ENCODE measurements at places on chromosomes 4 and X.

DNA sequence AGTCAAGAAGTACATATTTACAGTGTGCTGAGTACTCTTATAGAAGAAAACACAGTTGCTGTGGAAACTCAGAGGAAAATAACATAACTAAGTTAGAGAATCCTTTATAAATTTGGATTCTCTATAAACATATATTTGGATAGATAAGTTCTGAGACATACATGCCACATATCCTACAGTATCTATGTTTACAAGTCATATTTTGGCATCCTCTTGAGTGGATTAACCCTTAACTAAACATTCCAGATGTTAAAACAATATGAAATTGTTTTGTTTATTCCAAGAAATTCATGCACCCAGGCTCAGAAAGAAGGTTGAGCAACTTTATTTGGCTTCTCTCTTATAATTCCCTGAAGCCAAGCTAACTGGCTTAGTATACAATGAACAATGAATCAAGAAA is 267.2 kb downstream of the TEX13A start:
- no peak for DNase-seq

GRCh38 chrX:100990139-100990538 is 20.6 kb downstream of the ARL13A start:
- DNase-seq, result no peak

DNA sequence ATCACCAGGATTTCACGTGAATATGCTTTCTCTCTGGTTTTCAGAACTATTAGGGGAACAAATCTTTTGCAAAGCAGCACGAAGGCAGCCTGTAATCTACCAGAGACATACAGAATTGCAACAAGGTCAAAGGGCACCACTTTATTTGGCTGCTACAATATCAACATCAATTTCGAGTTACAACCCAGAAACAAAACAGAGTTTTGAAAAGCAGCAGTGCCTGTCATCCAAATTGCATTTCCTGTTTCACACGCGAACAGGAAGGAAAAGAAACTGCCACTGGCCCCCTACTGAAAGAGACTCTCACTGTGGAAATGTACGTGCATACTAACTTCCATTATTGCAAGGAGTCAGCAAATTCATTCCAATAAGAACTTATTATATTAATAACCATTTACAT is 17.1 kb upstream of the C1QTNF7 start:
- no peak for DNase-seq

DNA sequence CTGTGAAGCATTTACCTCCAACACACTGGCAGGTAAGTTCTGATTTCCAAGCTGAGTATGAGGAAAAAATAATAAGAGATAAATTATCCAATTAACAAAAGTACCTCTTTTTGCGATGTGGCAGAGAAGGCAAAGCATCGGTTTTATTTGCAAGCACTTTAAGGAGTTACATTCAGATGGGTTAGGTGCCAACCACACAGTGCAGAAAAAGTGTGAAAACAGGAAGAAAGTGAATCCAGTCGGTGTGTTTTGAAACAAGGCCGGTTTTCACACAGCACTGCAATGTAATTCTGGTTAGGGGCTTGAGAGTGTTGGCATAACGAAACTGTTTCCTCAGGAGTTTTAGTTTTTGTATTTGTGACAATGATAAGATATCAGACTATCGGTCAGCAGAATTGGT is 130.8 kb upstream of the PDLIM3 start:
- no peak for DNase-seq

- DNase-seq, result no peak
Measured at GRCh38 chr4:159239629-159240028, 136.8 kb downstream of the RAPGEF2 start.

- DNase-seq, result no peak
Measured at GRCh38 chr4:176441594-176441993, 121.8 kb downstream of the SPCS3 start.

DNA sequence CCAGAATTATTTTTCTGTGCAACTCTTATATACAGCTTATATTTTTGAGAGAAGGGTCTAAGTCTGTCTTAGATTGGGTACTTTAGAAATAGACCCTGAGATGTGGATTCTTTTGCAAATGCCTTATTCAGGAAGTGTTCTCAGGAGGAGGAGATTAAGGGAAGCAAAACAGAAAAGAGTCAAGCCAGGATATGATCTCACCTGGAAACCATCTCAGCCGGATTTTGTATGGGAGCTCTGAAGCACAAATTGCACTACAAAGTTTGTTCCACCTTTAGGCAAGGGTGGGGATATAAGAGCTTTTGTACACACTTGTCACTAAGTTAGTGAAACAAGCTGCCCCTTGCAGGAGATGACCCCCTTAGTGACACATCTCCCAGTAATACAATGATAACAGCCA is 121.2 kb upstream of the GRPR start:
- no peak for DNase-seq

- no peak for DNase-seq
Measured at GRCh38 chr4:123631786-123632692, 235.4 kb downstream of the SPRY1 start.

DNA sequence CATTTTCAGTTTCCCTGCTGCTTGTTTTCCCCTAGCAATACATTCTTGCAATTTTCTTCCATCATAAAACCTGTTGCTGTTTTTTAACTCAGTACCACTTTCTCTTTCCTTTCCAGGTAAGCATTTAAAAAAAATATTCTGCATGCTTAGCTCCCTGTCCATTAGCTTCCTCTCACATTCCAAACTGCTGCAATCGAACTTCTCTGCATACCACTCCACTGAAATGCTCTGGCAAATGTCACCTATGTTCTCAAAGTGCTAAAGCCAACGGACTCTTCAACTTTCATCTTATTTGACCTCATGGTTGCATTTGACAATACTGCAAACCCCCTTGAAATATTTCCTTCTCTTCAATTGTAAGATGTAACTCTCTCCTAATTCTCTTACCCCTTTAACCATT is 192.7 kb downstream of the ANAPC10 start:
- no peak for DNase-seq

DNA sequence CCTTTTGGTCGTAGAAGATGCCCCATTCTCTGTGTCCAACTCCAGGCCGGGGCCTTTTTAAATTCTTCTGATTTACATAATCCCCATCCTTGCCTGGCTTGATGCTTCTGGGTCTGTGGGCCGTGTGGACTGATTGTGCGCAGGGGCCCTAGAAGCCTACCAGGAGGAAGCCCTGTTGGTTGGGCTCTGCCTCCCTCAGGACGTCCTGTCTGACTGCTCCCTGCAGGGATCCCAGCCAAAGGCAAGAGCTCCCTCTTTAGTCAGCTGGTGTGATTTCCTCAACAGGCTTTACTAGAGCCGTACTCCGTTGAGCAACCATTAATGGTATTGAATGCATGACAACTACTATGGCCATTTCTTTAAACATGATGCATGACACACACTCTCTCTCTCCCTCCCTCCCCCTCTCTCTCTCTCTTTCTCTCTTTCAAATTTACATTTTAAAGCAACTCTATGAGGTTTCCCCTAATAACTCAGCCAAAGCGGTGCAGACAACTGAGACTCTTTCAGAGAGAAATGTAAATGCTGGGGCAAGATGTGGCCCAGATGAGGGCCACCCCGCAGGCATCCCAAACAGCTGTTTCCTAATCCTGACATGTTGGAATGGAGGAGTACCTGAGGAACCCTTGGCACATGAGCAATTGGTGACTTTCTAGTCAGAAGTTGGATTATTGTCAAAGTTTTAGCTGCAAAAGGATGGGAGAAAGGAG is 117.3 kb downstream of the DRD5 start:
- DNase-seq, result peak; percentile 27

GRCh38 chrX:72060196-72060920 is 71.4 kb downstream of the RTL5 start:
- DNase-seq, result no peak

- DNase-seq, result no peak
Measured at GRCh38 chr4:143713955-143714625, 13.6 kb upstream of the FREM3 start.

GRCh38 chrX:101079736-101080270 is 1.1 kb downstream of the TMEM35A start:
- DNase-seq, result no peak

GRCh38 chrX:155766321-155766720 is 114.8 kb upstream of the VAMP7 start:
- DNase-seq, result no peak

GRCh38 chr4:123438031-123438430 is 41.4 kb downstream of the SPRY1 start:
- no peak for DNase-seq

DNA sequence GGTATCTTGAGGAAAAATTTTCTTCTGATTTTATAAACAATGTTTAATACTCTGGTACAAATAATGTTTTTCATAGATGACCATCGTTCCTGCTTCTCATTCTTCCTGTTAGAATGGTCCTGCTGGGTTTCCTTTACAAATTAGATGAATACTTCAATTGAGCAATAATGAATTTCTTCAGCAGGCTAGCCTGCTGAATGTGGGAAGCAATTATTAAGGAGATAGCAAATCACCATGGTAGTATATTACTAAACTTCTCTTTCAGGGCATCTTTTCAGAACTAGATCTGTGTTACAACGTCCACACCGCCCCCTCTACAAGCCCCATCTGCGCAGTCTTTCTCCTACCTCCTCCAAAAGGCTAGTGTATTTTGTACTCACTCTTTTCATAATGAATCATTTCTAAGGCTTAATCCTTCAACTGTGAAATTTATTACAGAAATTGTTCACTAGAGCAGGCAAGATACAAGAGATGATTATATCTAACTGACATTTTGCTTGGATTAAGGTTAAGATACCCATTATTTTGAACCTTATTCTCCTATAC is 38.4 kb downstream of the GPRIN3 start:
- DNase-seq, result no peak

DNA sequence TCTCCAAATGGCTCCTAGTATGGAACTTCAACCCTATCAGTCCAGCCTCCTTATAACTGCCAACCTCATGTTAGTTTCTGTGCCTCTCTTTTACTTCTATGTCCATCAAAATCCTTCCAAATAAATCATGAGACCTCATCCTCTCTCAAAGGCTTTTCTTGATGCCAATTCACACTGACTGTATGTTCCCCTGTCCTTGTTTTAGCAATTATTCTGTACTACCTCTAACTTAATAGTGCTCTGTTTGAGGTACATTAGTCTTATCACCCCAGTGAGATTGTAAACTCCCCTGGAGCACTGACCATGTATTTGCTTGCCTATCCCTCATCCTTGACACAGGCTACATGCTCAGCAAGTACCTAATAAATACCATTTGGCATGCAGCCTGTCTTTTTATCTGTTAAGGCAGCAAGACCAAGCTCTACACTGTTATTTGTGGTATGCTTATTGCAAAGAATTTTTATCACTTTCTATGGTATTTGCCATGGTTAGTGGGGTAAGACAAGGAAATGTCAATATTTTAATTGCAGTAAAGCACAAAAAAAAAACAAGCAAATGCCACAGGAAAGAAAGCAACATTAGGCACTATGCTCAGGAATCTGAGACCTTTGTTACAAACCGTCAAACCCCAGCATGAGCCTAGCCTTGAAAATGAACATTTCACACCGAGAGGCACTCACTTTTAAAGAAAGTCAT is 119.2 kb downstream of the SMARCA1 start:
- DNase-seq, result no peak

DNA sequence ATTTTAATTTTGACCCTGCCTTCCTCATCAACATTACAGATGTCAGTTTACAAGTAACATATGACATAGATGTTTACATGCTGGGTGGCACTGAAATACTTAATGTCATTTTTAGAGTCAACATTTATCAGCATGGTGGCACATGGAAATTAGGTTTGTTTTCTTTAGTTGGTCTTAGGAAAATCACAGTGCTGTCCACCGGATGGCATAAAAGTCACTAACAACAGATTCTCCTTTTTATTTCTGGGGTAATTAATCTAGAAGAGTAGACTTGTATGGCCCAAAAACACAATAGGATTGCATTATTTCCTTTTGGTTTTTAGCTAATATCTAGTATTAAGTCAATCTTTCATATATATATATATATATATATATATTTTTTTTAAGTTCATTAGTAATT is 88.6 kb upstream of the HHIP start:
- DNase-seq, result no peak

DNA sequence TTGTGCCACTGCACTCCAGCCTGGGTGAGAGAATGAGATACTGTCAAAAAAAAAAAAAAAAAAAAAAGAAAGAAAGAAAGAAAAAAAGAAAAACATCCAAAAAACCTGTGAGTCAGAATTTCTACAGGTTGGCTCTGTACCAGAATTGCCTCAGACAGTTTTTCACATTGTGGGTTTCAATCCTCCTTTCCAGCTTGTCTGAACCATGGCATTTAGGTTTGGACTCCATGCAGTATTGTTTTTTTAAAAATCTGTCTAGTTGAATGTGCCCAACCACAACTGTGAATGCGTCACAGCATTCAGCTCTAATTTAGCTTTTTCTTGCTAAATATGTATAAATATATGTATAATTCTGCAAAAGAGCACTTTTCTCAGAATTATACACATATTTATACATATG is 31.4 kb upstream of the ARSH start:
- DNase-seq, result no peak
